ENCODE measurements at places on chromosomes 1 and 21. TPM values are rescaled to one million over a fixed set of nuclear protein-coding genes. Genes with fewer than 3 reads are reported as not detected.

GRIK1 gene
- not detected for total RNA-seq

CFAP74 gene
- not detected for total RNA-seq

MSTO1 gene
- total RNA-seq, result 29.7 TPM

MIA3 gene
- 68.3 TPM for total RNA-seq

ICOSLG gene
- total RNA-seq, result 0.46 TPM

USH2A gene
- not detected for total RNA-seq

PADI1 gene
- total RNA-seq, result 0.18 TPM

SLC45A1 gene
- 2.9 TPM for total RNA-seq
